Fibroblast of gingiva (primary cell): ENCODE measurements at places on chromosomes 12 and 14.

DNA sequence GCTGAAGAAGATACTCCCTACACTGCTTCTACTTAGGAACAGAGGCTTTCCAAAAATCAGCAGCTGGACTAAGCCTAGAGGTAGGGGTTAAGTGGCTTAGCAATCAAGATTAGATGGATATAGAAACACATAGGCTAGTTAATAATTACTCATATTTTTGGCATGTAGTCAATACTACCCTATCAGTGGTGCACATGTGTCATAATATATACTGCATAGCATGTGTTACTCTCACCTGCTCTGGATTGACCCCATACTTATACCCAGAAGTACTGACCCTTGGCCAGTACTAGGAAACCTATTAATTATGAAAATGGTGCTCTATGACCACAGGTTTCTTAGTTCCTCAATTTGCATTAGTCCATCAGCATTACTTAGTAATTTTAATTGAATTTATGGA, 528.4 kb upstream of the LMO3 start:
- no peak for DNase-seq

- no peak for DNase-seq
Observed at GRCh38 chr14:52797653-52798052, 6.2 kb upstream of the GNPNAT1 start.

- no peak for DNase-seq
Observed at GRCh38 chr12:68148261-68148951, 11.1 kb downstream of the IFNG start.

DNA sequence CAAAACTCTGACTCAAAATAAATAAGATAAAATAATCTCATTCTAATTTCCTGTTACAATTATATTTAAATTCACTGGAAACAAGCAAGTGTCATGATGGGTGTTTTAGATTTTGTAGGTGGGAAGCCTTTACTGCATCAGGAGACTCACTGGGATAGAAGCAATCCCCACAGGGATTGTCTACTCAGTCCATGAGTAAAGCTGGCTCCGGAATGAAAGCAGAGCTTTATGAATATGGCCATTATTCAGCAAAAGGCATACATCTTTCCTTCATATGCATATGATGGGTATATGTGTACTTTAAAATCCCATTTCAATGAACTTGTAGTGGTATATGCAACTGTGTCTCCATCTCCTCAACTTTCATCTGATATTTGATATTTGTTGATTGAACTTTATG, 25.4 kb upstream of the PPM1H start:
- no peak for DNase-seq

GRCh38 chr12:51225771-51226170, 7.9 kb upstream of the POU6F1 start:
- no peak for DNase-seq

DNA sequence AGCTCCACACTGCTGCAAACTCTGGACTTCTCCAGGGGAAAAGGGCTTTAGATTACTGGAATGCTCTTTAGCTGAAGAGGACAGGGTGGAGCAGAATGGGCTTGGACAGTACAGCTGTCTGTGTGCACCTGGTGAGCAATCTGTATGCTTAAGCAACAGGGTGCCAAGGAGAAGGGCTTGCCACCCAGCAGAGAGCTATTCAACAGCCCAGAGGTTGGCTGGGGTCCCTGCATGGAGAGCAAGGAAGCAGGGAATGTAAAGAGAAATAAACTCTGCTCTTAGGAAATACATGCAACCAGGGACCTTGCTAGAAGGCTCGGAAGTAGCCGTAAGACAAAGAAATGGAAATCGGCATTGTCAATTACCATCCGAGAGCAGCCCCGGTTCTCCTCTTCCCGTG, 53.0 kb upstream of the CORO1C start:
- no peak for DNase-seq

DNA sequence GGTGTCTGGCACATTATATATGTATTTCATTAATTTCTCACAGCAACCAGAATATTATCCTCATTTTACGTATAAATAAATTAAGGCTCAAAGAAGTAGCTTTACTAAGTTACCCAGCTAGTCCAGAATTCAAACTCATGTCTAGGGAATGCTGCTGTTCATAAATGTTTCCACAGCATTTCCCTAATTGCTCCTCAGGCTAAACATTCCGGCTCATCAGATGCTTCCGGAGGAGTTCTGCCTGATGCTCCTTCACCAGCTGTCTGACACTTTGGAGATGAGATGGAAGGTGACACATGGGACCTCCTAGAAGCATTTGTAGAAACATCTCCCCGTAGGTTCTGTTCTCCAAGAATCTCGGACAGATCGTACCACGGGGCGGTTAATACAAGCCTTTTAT, 12.1 kb downstream of the KRT85 start:
- DNase-seq: no peak
